ENCODE measurements at places on chromosomes 12 and 14.

GRCh38 chr12:8466241-8466640 is 10.5 kb downstream of the CLEC6A start:
- no peak for DNase-seq

DNA sequence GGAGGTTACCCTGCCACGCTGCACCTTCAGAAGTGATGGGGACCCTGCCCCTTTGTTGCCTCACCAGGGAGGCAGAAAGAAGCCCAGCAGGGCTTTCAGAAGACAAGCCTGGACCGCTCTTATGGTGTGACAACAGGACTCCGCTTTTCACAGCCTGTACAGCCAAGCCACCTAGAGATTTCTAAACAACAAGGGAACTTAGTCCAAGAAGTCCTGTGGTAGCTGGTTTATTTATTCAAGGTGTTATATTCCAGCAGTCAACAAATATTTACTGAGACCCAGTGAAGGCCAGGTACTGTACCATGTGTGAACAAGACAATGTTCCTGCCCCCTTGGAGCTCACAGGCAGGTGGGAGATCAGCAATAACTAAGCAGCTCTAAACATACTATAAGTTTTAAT is 4.0 kb upstream of the TMEM229B start:
- no peak for DNase-seq

DNA sequence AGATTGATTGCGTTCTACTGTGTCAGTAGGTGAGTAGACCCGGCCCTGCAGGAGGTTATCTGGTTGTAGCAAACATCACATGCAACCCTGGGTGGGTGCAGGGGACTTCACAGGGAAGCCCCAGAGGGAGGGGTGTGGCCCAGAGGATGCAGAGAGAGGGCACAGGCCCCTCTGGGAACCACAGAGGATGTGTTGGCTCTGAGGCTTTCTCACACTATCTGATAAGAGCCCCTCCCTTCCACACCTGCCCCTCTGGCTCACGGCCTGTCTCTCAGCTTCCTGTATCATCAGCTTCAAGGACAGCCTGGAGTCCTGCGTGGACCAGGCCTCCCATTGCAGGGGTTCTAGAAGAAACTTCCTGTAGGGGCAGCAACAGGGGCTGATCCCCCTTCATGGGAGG is 101.9 kb downstream of the RIN3 start:
- no peak for DNase-seq

- DNase-seq: no peak
Measured at GRCh38 chr12:12441843-12442461, 85.1 kb downstream of the BORCS5 start.

GRCh38 chr12:51702587-51702986 is 111.6 kb downstream of the SCN8A start:
- DNase-seq: no peak

DNA sequence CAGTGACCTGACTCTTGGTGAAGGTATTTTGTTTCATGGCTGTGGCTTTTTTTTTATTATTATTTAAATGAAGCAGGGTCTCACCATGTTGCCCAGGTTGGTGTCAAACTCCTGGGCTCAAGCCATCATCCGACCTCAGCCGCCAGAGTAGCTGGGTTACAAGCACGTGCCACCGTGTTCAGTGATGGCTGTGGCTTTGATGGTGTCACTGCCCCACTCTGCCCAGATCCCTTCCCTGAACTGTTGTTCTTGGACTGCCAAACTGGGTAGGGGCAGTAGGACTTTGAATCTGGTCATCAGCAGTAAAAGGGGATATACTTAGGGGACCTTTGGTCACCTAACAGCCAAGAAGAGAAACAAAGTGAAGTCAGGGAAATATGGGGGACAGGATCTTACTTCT is 19.4 kb downstream of the B4GALNT3 start:
- DNase-seq: no peak

DNA sequence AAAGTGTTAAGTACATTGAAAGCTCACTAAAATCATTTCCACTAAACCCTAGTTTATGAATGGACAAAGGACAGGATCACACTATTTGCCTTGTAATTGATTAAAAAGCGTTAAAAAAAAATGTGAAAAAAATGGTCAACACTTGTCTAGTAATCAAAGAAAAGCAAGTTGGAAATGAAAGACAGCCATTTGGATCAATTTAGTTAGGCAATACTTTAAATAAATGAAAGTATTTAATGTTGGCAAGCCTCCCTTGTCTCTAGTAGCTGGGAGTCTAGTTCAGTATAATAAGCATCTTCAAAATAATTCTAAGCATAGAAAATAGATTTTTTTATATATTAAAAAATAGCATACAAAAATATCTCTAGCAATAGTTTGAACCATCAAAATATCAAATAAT is 14.2 kb upstream of the CNIH1 start:
- no peak for DNase-seq

DNA sequence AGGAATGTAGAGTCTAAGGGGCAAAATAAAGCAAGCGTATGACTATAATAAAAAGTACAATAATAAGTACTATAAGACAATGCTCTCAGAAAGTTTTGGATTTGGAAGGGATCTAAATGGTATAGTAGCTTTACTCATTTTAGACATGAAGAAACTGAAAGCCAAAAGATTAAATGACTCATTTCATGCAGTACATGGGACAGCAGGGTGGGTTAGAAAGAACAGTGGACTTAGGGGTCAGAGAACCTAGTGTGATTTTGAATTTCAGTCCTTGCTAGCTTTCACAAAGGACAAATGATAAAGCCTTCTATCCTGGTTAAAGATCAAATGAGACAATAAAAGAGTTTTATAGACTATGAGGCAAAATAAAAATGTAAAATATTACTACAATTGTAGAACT is 6.8 kb upstream of the LEMD3 start:
- no peak for DNase-seq

DNA sequence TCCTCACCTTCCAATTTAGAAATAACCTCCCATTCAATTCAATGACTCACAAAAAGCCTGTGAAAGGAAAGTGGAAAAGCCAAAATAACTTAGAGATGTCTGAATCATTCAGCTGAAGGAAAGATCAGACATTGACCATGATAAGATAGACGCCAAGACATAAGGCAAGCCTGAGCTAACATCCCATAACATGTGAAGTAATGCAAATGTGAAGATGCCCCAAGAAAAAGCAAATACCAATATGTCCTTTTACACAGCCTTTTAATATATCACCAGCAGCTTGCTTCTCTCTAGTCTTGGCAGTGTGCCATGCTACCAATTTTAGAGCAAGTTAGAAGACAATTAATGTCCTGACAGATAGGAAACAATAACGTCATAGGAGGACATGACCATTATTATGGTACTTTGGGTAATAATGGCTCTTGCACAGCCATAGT is 2.4 kb upstream of the NUMB start:
- DNase-seq: no peak

DNA sequence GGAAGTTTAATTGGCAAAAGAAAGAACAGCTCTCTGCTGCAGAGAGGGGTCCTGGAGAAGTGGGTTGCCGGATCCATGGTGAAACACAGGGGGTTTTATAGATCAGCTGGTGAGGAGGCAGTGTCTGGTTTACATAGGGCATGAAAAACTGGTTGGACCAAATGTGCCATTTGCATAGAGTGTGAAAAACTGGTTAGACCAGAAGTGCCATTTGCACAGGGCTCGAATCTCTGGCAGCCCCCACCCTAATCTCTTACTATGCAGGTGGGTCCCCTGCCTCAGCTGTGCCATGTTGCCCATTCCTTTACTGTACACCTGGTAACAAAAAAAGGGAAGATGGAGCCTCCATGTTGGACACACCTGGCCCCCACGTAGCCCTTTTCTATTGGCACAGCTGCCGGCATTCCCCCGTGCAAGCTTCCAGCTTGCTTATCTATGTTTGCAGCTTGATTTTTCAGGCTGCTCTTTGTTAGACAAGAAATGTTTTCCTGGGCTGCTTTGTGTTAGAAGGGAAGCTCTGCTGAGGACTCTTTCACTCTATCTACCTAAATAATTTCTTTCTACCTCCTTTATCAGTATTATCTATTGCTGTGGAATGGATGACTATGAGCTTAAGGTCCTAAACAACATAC is 61.1 kb upstream of the TMEM132D start:
- DNase-seq: no peak

DNA sequence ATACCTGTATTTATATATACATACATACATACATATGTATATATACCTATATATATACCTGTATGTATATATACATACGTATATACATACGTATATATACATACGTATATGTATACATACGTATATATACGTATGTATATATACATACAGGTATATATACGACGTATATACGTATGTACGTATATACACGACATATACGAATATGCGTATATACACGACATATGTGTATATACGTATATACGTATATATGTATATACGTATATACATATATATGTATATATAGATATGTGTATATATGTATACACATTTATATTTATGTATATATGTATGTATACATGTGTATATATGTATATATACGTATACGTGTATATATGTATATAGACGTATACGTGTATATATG is 92.7 kb upstream of the ABCD2 start:
- no peak for DNase-seq

DNA sequence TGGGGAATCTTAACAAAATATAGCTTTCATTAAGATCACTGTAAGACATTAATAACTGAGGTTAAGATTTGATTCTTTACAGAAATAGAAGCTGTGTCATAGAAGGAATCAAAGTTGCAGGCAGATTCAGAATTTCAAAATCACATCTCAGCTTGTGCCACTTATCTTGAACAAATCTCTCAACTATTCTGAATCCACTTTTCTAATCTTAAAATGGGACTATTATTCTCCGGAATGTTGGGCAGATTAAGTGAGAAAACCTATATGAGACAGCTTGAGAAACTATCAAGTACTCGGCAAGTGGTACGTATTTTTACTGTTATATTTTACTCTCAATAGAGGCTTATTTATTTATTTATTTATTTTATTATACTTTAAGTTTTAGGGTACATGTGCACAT is 28.4 kb downstream of the PZP start:
- DNase-seq: no peak

- DNase-seq: no peak
Measured at GRCh38 chr12:117022465-117022864, 76.8 kb downstream of the TESC start.

- no peak for DNase-seq
Measured at GRCh38 chr12:97758194-97758501, 295.5 kb downstream of the RMST start.

DNA sequence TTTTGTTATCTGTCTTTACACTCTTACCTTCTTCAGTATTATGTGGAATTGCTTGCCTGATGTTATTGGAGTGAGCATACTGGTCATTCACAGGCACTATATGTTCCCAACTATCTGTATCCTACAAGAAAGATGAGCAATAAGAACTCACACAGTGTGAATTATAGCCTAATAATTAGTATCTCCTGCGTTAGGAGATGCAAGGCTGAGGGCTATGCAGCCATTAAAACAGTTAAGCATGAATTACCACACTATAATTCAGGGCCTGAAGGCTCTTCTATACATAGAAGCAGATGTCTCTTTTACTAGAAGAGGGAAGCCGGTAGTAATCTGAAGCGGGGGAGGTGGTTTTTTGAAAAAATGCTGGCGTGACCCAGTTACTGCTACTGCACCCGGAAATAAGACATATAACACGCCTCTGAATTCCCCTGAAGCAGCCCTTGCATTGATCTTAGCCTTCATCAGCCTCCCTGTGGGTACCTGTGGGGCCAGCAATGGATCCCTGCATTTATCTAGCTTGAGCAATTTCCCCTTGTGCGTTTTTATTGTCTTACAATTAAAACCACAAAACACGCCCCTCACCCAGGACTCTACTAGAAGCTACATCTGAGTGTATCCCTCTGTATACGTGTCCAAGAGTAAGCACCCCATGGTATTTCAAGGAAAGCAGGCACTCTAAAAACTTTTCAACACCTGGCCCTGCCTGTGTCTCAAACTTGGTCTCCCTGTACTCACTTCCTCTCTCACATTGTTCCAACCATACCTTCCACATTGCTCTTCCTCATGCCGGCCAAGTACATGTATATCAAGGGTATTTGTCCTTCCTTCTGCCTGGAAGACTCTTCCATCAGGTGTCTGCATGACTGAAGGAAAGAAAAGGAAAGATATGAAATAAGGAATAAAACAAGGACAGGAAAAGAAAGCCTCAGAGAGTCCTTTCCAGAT is 210.9 kb upstream of the ARID2 start:
- no peak for DNase-seq

DNA sequence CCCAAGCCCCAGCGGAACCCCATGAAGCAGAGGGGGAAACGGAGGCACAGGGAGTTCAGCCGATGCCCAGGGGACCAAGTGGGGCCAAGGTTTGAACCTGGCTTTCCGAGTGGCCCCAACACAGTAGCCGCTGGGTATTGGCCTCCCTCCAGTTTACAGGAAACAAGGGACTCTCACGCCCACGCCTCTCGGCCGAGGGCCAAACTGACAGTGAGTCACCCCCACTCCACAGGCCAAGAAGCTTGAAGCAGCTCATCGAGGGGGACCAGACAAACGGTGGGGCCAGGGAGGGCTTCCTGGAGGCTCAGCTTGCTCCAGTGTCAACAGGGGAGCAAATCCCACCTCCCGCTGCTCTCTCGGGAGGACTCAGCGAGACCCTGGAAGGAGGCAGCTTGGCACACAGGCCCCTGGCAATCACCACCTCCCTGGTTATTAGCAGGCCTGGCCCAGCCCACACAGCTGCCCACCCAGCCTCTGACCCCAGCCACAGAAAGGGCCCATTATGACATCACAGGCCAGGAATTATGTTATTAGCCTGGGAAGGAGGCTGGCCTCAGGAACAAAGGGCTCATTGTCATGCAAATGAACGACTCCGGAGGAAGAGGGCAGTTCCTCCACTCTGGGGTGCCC is 54.6 kb downstream of the NCOR2 start:
- DNase-seq: peak; percentile 73

- no peak for DNase-seq
Measured at GRCh38 chr12:9404469-9405260, 196.5 kb upstream of the PZP start.

DNA sequence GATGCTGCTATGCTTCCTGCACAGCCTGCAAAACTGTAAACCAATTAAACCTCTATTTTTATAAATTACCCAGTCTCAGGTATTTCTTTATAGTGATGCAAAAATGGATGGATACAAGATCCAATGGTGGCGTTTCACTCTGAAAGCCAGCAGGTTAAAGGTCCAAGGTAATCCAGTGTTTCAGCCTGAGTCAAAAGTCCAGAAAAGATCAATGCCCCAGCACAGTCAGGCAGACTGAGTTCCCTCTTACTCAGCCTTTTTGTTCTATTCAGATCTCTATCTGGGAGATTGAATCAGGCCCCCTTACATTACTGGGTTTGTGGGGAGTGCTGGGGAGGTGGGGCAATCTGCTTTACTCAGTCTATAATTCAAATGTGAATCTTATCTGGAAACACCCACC is 464.5 kb downstream of the GXYLT1 start:
- no peak for DNase-seq

GRCh38 chr12:92495108-92495507 is 207.7 kb upstream of the PLEKHG7 start:
- no peak for DNase-seq

GRCh38 chr12:52314511-52314910 is 6.7 kb downstream of the KRT83 start:
- DNase-seq: no peak

DNA sequence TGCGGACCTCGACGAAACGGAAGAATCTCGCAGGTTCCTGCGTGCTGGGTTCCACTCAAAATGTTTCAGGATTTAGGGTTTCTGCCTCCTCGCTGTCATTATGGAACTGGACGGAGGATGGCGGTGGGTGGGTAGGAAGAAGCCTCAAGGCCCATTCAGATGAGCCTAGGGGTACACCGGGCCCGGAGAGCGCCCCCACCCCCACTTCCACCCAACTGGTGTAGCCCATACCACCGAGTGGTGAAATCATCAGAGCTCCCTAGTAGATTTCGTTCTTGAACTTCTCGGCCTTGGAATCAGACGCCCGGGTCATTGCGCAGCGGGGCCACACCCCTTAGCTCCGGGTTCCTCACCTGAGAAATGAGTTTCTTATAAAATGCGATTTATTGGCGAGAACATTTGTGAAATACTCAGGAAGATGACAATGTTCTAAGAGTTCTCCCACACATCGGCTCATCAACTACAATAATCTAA is 13.3 kb upstream of the TBX3 start:
- DNase-seq: no peak

Data from H1 (cell line).